NCI-H187 treated with DMSO at 0.1 percent for 48 hours (cell line): ENCODE measurements at places on chromosomes 12 and 14.

- DNase-seq = no peak
These were observed 163.4 kb upstream of the DDHD1 start for GRCh38 chr14:53316504-53316903.

DNA sequence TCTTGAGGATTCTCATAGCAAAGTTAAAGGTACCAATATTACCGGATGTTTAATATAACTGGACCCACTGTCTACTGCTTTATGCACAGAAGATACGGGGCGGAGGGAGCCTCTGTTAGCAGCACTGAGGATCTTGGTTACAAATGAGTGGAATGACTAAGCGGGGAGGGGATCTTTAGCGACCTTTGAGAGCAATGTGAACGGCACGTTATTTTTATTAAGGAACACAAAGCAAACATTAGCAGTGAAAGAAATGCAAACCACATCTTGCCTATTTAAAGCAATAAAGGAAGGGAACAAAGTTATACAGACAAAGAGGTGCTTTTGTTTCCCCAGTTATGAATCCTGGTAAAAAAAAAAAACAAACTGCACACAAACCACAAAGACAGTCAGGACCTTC is 27.1 kb upstream of the PRMT8 start:
- no peak for DNase-seq

- no peak for DNase-seq
These were observed 22.3 kb upstream of the SSPN start for GRCh38 chr12:26172946-26173552.

GRCh38 chr12:108996320-108996719 is 24.5 kb downstream of the SVOP start:
- DNase-seq = no peak

DNA sequence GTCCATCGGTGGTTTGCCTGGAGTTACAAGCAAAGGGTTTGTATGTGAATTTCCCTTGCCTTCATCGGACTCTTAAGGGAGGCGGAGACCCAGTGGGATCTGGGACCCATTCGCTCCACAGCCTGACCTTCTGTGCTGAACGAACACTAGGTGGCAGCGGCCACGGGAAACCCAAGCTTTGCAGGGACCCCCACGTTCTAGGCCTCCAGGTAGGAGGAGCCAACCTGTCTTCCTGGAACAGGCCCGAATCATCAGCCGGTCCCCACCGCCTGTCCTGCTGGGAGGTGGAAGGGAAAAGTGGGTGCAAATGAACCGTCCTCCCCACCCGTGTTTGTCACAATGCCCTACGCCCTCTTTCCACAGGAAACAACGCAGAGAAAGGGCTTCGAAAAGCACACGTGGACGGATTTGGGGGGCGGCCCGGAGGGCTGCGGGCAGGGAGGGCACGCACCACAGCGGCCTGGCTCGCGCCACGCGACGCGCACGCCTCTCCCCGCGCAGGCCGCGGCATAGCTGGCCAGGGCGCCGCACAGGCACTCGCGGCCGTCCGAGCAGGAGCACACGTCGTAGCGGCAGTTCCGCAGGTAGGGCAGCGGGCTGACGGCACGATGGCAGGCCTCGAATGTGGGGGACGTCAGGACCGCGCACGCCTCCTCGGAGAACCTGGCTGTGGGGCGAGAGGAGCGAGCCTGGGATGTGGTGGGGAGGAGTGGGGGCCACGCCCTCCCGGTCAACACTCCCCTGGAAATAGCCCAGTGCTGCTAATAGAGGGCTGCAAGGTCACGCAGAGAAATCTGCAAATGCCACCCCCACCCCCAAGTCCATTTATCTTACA is 67.8 kb downstream of the VWF start:
- no peak for DNase-seq

DNA sequence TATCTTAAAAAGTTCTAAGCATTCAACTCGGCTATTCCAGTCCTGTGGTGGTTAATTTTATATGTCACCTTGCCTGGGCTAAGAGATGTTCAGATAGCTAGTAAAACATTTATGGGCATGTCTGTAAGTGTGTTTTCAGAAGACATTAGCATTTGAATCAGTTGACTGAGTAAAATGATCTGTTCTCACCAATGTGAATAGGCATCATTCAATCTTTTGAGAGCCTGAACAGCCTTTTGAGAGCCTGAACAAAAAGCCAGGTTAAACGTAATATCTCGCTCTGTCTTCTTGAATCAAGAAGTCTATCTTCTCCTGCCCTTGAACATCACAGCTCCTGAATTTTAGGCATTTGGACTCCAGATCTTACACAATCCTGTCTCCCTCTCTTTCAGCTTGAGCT is 1266.1 kb downstream of the LRFN5 start:
- peak; percentile 77 for DNase-seq

GRCh38 chr12:87760943-87761342 is 268.3 kb downstream of the C12orf50 start:
- no peak for DNase-seq

DNA sequence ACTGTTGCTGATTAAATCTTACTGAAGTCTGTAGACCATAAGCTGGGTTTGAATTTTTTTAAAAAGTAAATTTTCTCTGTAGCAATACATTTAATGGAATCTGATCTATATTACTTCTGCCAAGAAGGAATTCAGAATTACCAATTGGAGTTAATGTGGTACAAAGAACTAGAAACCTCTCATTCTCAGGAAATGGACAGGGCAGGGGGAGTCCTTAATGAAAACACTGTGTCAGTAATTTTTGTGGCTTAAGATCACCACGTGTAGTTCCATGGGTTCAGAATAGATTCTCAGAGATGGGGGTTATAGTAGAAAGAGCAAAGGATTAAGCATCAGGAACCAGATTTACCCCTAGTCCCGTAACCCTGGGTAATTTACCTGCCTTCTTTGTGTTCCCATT is 30.3 kb downstream of the FBXL14 start:
- no peak for DNase-seq

DNA sequence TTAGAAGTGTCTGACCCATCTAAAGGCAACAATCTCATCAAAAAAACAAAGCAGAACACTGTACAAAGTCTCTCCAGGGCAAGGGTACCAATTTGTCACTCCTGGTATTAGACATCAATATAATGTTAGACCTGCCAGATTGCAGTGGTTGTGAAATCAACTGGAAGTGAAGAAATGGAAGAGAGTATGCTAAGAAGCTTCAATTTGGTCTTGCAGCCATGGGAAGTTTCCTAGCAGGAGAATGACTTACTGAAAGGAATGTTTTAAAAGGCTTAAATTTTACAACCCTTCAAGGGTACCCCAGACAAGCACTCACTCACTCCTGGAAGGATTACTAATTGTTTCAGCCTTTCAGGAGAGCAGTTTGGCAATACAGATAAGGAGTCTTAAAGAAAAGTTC is 18.9 kb downstream of the LLPH start:
- DNase-seq = no peak

DNA sequence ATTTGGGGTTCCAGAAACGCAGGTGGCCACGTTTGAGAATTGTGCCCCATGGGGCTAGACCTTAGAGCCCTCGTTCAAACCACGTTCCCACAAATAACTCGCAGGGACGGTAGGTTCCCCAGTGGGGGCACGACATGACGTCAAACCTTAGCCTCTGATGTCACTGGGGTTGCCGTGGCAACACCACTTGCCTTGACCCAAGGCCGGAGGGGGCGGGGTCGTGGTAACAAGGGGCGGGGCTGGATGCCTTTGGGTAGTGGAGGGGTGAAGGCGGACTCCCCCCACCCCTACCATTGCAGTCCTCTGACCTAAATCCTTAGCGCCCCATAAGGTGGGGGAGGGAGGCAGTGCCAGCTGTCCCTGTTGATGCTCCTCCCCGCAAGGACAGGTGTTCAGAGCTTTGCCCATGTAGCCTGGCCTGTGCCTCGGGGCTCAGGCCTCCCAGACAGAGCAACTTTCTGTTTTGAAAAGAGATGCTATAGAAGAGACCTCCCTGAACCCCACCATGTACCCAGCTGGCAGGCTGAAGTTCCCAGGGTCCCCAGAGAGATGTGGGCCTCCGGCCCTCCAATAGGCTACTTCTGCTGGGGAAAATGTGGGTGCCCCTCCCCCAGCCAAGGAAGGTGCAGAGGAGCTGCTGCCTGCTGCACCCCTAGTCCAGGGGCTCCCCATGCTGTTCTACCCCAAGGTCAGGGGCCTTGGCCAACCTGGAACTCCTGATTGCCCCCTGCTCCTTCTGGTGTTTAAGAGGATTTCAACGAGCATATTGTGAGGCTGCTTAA is 1.9 kb downstream of the FAM222A start:
- no peak for DNase-seq

DNA sequence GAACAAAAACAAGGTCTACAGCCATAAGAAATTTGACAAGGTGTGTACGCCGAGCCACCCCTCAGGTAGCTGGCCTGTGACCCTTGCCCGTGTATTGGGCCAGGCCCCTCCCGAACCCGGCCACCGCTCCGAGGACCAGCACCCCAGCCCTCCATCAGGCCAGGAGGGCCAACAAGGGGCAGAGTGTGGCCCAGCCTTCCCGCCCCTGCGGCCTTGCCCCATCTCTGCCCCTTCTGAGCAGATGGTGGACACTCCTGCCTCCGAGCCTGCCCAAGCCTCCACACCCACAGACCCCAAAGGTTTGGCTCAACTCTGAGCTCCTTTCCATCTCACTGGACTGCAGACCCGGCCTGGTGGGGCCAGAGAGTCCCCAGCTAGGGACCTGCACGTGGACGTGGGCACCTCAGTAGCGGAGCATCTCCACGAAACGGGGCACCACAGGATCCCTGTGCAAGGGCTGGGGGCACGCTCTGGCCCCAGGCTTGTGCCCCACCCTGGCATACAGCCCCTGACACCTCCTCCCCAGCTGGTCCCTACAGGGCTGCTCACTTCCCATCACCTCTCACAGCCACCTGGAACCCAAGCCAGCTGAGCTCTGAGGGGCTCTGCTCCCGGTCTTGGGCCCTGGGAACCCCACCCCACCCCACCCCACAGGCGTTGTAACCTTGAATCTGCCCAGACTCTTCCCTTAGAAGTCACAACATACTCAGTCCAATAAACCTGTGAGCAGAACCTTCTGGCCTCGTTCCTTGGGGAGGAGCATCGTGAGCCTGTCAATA is 3.3 kb downstream of the P2RX2 start:
- DNase-seq = no peak

DNA sequence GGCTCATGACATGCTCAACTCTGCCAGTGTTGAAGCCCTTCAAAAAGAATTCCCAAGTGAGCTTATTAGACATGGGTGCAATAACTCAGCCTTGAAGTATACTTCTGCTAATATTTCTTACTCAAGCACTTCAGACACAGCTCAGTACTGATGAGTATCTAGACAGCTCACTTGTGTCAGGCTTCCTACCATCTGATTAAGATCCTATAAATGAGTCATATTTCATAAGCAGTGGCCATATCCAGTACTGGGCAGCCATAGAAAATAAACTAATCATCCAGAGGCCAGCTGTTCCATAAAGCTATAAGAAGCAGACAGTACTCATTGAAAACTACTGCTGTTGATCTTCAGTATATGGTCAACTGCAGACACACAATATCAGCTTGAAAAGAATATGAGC is 12.9 kb downstream of the FSCB start:
- DNase-seq = no peak

- no peak for DNase-seq
These were observed 1.6 kb downstream of the ATXN7L3B start for GRCh38 chr12:74539261-74539660.

GRCh38 chr12:56221232-56221756 is 428 bp downstream of the RNF41 start:
- no peak for DNase-seq

DNA sequence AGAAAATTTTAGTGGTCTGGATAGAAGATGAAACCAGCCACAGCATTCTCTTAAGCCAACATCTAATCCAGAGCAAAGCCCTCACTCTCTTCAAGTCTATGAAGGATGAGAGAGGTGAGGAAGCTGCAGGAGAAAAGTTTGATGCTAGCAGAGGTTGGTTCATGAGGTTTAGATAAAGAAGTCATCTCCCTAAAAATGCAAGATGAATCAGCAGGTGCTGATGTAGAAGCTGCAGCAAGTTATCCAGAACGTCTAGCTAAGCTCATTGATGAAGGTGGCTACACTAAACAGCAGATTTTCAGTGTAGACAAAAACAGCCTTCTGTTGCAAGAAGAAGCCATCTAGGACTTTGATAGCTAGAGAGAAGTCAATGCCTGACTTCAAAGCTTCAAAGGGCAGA is 48.5 kb downstream of the FBXO33 start:
- no peak for DNase-seq

DNA sequence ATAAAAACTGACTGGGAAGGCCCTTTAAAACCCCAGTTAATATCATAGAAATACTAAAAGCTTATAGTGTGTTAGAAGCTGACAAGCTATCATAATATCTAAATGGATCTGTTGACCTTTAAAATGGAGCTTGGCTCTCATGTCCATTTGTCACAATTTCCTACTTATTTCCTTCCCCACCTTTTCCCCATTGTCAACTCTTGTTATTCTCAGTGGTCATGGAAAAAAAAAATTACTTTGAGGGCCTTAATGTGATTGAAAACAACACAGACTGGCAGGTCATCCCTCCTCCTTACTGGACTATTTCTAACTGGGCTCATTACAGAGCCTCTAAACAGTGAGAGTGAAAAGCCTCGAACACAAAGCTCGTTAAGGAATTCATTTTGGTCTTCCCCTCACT is 13.7 kb upstream of the WNK1 start:
- no peak for DNase-seq

- DNase-seq = no peak
These were observed 2.7 kb upstream of the LAG3 start for GRCh38 chr12:6769666-6770065.

DNA sequence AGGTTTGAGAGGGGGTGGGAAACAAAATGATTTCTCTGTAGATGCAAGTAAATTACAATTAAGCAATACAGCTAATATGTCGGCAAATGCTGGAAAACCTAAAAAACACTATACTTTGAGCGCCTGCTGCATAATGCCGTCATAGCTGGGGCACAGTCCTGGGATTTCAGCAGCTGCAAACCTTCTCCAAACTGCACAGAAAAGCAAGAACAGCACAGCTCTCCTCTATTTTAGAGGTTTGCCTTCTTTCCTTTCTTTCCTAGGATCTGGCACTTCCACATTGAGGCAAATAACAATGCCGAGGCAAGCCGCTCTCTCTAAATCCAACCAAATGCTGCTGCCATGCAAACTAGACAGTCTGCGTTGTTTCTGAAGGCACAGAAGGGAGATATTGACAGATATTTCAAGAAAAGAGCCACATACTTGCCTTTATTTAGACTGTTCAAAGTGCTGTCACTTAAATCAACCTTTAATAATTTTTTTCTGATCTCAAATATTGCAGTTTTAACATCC is 287.1 kb upstream of the G2E3 start:
- no peak for DNase-seq

GRCh38 chr14:101920271-101920670 is 44.1 kb upstream of the DYNC1H1 start:
- DNase-seq = no peak

DNA sequence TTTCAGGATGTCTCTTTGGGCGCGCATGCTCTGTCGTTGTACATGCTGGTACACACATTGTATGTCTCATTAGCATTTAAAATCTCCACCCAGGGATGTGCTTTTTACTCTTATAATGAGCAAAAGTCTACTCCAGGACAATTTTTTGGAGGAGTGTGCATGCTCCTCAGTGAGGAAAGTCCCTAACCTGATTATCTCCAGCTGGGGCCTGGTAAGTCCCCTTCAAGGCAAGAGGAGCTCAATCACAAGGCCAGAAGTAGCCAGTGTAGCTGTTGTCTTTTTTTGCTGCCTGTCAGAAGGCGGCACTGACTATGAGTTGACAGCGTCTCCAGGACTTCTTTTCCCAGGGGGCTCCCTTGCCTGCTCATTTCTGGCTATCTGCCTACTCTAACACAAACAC is 218.3 kb upstream of the CNTN1 start:
- no peak for DNase-seq

GRCh38 chr14:22952418-22952817 is 4.5 kb downstream of the HAUS4 start:
- DNase-seq = no peak
